ENCODE measurements at places on chromosomes 5 and 9.

GRCh38 chr5:133297293-133297692 lies 245.5 kb downstream of the HSPA4 start:
- no peak for DNase-seq

DNA sequence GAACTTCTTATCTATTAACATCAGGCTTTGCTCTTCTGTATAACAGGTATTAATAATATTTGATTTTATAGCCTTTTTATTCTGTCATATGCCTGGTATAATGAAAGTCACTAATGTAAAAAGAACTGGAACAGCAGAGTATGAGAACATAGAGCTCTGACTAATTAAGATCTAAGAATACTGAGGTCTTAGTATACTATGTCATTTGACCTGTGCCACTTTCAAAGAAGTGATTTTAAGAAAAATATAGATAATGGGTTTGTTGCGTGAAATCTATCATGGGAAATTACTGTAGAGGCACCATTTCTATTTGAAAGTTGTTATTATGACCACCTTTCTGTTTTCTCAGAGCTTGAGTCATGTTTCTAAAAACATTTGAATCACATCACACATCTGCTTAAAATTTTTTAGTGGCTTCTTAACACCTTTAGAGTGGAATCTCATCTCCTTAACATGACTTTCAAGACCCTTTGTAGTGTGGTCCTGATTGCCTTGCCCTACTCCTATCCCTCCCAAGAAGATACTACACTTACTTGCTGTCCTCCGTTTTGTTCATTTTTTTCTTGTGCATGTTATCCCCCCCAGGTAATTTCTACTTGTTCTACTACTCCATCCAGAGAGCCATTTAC lies 14.3 kb downstream of the WDR36 start:
- DNase-seq, result no peak

DNA sequence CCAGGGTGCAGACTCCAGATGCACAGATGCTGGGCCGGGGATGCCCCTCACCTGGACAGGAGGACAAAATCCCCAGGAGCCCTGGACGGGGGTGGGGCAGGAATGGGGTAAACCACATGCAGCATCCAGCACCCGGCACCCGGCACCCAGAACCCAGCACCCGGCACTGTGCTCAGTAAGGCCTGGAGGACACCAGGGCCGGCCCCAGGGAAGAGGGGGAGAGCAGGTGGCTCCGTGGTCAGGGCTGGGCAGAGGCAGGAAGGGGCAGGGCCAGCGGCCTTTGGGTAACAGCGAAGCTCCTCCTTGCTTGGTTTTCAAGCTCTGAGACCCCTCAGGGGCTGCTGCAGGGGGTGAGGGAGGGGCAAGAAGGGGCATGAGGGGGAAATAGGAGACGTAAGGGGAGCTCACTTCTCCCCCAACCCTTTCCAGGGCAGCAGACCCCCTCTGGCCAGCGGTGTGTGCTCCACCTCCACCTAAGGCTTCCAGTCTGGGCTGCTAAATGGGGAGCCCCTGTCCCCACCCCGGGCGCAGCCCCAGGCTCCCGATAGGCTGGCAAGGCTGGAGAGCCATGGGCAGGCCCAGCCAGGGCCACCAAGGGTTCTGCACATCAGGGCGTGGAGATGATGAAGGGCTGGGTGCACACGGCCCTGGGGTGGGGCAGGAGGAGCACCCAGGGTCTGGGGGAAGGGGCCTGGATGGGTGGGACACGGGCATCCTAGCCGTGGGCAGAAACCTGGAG lies 17.8 kb upstream of the SLC6A19 start:
- DNase-seq, result no peak

DNA sequence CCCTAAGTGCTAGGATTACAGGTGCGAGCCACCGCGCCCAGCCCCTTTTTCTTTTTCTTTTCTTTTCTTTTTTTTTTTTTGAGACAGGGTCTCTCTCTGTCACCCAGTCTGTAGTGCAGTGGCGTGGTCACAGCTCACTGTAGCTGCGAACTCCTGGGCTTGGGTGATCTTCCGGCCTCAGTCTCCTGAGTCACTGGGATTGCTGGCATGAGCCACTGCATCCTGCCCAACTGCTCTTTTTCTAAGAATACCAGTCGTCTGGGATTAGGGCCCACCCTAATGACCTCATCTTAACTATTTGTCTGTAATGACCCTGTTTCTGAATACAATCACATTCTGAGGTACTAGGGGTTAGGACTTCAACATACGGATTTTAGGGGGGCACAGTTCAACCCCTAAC lies 34.1 kb upstream of the NANS start:
- DNase-seq, result no peak

GRCh38 chr9:72207278-72207677 lies 58.0 kb downstream of the GDA start:
- no peak for DNase-seq

DNA sequence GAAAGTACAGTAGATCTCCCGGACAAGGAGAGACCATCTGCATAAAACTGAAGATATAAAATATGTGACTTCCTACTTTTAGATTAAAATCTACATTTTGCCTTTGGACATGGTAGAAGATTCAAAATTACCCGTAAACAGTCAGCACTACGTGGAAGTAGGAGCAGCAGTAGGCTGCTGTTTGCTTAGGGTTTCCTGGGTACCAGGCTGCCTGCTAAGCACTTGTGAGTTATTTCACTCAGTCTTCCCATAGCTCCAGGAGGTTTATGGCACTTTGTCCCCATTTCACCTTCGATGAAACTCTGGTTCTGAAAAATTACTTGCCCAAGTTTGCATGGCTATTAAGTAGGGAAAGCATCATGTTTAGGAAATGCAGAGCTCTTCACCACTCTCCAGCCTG lies 92.6 kb downstream of the STK32A start:
- no peak for DNase-seq

GRCh38 chr5:368183-369084 lies 46.9 kb downstream of the AHRR start:
- DNase-seq, result peak; percentile 58

- peak; percentile 89 for DNase-seq
Measured at GRCh38 chr5:133240425-133241091, 188.7 kb downstream of the HSPA4 start.

GRCh38 chr5:95842854-95843544 lies 20.5 kb upstream of the GLRX start:
- DNase-seq, result peak; percentile 31

DNA sequence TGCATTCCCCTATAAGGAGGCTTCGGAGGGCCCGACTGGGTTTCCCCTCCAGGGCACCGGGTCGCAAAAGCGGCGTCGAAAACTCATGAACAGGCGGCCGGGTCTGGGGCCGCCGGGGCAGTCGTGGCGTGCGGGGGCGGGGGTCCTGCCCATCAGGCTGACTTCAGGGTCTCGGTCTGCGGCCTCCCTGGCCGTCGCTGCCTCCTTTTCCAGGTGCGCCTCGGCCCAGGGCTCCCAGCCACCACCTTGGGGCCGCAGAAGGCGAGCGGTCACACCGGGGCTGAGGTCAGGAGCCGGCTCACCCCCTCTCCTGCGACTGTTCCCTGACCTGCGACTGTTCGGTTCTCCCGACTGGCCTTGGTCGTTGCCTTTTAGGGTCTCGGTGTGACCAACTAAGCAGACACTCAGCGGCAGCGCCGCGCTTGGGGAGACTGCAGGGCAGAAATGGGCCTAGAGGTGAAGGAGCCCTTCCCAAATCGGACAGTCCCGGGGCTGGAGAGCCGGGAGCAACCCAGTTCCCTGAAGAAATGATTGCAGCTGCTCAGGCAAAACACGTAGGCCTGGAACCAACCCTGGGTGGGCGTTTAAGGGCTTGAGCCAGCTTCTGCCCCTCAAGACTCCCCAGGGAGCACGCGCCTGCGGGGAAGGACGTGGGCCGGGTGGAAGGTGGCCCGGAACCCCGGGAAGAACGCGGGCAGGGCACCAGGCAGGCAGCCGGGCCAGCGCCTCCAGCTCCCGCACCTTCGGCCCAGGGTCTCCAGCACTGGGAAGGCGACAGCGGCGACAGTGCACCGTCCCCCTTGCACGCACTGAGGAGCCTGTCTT lies 11.2 kb downstream of the IRX2 start:
- DNase-seq, result peak; percentile 20

DNA sequence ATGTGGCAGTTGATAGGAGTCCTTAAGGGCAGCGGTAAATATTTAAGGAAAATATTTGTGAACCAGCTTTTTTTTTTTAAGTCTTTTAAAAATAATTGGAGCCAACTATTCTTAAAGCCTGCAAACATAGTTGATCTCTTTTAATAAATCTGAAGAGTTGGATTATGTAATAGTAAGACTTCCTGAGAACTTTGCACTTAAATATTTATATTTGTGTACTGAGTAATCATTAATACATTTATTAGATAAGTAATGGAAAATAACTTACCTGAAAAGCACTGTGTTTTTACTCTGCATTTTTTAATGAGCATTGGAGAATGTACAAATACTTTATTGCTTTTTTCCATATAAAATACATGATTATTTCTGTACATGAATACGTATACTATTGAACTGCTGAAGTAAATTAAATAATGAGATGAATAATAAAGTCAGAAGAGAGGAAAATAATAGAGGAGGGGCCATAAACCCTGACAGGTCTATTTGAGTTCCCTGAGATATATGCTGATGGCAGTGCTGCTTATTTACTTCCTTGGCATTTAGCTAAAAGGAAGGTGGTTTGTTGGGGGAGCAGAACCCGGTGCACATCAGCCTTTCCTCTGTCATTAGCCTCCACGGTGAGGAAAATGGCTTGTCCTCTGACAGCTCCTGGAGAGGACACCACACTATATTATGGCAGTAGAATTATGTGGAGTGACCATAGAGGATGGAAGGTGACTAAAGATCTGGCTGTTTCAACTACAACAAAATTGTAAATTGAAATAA lies 148.0 kb downstream of the ZSWIM6 start:
- no peak for DNase-seq

GRCh38 chr9:79012561-79012960 lies 559.2 kb upstream of the TLE4 start:
- DNase-seq, result peak; percentile 52

DNA sequence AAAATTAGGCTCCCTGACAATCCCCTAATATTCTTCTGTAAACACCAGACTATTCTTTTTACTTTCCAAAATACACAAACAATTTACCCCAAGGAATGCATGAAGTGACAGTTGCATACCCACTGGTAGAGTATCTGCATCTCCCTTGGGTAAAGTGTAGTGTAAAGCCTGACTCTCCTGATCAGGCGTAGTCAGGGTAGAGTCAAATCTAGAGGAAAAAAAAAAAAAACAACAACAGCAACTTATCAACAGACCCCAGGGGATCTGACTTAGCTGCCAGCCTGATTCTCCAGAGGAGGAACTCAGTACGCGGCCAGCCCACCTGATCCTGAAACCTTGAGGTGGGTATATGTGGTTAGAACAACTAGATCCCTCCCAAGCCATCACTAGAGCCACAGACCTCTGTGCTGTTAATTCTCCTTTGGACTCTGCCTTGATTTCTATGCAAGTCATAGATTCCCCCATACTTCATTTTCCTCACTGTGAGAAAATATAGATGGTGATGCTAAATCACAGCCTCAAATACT lies 61.0 kb downstream of the ZNF608 start:
- no peak for DNase-seq

- no peak for DNase-seq
Measured at GRCh38 chr5:69279517-69279916, 44.8 kb downstream of the CDK7 start.

DNA sequence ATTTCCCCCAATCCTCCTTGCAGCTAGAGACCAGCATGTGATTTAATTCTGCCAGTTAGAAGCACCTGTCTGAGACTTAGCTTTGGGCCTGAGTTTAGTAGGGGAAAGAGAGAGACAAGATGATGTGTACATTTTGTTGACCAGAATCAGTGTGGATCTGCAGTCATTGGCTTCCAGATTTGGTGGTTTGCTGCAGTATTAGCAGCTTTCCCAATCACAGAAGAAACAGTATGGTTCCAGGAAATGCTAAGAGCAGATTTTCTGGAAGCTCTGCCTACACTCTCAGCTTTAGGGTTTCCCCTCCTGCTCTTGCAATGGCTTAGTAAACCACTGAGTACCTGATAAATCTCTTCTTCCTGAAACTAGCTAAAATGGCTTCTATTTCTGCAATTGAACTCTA lies 48.8 kb upstream of the FREM1 start:
- no peak for DNase-seq

- no peak for DNase-seq
Measured at GRCh38 chr5:128798871-128799270, 166.4 kb upstream of the SLC27A6 start.

GRCh38 chr5:3595006-3595961 lies at the start of gene IRX1:
Gene IRX1, plus strand, starts transcription at chr5:3595832. Its CDS starts 274 bp downstream, at chr5:3596106.
- DNase-seq, result peak; percentile 83

GRCh38 chr9:34380511-34381315 lies 4.0 kb upstream of the MYORG start:
- peak; percentile 68 for DNase-seq

- no peak for DNase-seq
Measured at GRCh38 chr9:90818279-90818678, 16.7 kb downstream of the SYK start.

DNA sequence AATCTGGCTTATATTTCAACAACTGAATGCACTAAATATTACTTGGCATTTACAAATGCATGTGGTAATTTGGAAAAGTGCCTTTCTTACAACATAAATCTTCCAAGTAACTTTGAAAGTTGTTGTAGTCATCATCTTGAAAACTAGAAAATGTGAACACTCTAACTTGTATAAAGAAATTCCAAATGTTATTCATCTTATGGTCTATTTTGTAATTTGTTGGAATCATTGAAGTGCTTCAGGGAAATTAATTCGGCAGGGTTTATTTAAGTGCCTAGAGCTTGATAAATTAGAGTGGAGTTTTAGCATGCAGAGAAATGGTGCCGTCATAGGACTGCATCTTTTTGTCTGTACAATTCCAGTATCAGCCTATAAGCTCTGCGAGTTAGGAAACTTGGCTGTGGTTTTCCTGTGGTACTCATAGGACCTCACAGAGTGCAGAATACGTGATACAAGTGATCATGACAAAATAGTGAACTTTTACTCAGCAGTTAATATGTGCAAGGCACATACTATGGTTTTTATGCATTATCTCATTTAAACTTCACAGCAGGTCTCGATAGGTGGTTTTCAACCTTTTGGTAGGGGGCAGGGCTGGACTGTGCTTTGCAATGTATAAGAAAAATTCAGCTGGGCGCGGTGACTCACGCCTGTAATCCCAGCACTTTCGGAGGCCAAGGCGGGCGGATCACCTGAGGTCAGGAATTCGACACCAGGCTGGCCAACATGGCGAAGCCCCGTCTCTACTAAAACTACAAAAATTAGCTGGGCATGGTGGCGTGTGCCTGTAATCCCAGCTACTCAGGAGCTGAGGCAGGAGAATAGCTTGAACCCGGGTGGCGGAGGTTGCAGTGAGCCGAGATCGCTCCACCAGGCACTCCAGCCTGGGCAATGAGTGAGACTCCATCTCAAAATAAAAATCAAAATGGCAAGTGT lies 79.6 kb downstream of the RAI14 start:
- peak; percentile 94 for DNase-seq

GRCh38 chr5:66551945-66552344 lies 44.2 kb upstream of the MAST4 start:
- no peak for DNase-seq

DNA sequence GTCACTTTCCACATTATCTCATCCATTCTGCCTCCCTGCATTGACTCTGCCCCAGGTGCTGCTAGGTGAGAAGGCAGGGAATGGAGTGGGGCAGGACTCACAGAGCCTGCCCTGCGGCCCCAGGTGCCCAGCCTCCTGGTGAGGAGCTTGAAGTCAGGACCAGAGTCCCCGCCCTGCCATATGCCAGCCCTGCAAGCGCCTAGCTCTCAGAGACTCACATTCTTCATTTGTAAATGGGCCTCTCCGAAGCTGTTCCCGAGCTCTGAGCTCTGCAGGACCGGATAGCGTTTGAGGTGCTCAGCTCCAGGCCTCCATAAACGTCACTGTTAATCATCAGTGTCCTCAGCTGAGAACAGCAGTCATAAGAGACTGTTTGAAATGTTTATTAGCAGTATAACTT lies 75.1 kb upstream of the STXBP1 start:
- peak; percentile 73 for DNase-seq

Data from fibroblast of skin of right quadriceps (primary cell).